ENCODE measurements at places on chromosomes 7 and 10.

GRCh38 chr7:17985473-17986239, 42.0 kb downstream of the PRPS1L1 start:
- DNase-seq: no peak

DNA sequence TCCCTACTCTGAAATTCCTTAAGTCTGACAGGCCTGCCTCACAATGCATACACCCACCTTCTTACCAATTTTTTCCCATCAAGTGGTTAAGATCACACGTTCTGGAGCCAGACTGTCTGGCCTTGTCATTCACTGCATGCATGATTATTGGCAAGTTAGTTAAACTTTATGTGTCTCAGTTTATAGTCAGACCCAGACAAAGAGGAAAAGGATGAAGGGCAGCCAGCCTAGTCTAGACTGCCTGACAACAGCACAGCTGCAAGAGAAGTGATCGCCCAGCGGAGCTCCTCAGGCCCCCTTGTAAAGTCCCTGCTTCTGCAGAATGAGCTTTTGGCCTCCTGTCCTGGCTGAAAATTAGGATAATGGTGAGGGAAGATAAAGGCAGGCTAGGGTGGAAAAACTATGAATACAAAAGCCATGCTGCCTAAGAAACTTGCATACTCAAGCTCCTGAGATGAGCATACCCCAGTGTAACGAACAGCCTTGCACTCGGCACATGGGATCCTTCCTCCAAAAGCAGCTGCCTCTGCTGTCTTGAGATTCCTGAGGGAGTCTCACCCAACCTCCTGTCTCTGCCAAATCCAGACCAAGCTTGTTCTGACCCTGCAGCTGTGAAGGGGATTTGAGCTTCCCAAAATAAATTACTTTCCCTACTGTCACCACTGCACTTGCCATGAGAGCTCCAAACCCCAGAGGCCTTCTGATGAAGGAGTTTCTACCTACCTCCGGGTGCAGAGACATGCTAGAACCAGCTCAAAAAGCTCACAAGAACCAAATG, 26.7 kb upstream of the MRLN start:
- no peak for DNase-seq

DNA sequence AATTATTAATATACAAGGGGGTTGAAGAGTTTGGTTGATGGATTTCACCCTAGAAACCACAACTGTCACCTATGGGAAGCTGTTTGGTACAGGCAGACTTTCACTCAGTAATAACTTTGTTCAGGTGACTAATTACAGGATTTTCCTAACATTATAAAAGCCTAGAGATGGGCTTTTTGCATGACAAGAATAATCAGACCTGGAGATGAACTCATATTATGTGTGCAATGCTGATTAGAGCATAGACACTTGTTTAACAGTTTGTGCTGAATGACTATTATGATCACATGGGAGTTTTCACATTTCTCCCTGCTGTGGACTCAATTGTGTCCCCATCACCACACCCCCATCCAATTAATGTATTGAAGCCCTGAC, 90.2 kb upstream of the STEAP4 start:
- DNase-seq: no peak

DNA sequence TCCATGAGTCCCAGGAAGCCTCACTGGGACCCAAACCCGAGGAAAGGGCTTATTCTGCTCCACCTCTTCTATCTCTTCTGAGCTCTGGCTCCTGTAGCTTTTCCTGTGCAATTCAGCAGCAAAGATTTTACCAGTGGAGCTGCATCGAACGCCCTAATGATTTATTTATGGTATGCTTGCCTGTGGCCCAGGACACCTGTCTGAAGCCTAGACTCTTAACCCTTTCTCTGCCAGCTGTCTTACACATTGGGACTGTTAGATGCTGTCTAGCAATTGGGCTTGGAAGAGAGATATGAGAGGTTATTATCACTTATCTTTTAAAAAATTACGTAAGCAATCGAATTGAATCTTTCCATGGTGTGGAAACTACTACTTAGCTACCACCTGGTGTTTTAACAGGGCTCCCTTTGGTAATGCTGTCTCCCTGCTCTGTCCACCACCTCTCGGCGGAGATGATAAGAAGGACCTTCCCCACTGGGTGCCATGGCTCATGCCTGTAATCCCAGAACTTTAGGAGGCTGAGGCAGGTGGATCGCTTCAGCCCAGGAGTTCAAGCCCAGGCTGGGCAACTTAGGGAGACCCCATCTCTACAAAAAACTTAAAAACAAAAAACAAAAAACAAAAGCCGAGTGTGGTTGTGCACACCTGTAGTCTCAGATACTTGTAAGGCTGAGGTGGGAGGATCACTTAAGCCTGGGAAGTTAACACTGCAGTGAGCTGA, 8.8 kb downstream of the ACSL5 start:
- no peak for DNase-seq

GRCh38 chr7:140084142-140084655, 21.4 kb upstream of the PARP12 start:
- DNase-seq: no peak

DNA sequence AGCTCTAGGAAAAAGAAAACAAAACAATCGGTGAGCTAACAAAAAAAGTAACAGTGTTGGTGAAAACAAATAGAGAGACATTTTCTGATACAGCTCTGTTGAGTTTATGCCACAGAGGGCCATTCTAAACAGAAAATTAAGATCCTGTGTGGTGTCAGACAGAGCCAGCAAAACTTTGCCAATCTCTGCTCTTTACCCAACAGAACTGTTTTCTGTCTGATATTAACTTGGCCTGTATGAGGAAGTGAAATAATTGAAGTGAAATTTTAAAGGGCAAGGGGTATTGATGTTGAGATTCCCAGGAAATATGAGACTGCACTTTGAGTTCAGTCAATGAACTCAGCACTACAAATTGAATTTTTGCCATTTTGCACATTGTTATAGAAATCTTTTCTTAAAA, 101.0 kb downstream of the AOAH start:
- DNase-seq: no peak

GRCh38 chr7:24665564-24666294, 91.5 kb downstream of the GSDME start:
- DNase-seq: peak; percentile 25

- no peak for DNase-seq
Observed at GRCh38 chr10:121819049-121819448, 108.8 kb downstream of the ATE1 start.

DNA sequence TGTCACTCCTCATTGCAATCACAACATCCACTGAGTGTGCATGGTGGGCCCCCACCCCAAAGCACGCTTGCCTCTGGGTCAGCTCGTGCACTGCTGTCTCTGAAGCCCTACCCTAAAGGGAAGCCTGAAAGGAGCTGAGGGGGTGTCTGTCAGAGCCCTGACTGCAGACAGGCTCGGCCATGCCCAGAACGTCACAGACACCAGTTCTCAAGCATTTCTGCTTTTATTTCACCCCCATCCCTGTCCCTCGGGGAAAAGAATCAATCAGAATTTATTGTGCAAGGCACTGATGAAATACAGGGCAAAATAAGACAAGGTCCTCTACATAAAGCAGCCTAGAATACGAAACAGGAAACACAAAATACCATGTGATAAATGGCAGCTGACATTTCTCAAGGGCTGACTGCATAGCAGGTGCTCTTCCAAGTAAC, 231.8 kb downstream of the WDR37 start:
- no peak for DNase-seq

DNA sequence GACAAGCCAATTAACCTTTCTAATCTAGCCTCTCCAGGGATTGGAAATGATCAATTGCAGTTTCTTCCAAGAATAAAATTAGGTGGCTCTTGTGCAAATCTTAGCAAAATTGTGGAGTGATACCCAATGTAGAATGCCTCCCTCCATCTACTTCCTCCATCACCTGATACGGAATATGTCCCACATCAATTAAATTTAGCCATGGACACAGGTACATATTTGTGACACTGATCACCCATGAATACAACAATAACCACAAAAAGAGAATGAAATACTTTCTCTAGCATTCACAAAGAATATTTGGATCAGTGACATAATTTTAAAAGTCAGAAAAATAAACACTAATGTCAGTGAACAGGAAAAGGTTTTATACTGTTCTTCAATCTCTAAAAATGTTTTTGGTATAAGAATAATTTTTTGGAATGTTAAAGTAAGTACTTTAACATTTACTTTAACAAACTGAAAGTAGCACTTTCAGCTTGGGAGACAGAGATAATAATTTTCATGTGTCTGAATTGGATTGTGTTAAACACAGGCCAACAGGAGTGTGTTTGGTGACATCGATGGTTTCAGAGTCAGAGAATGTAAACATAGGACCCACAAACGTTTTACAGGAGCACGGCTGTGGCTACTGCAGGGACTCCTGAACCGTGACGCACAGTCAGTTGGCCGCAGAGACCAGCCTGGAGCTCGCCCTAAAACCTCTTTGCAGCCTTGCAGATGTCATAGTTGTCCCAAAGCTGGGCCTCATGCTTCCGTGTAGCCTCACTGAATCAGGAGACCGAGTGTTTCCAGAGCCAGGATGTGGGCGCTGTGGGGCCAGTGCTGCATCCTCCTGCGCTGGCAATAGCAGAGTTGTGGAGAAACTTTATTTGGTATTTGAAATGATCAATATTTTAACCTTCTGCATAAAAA, 7.2 kb downstream of the RBM20 start:
- DNase-seq: no peak

GRCh38 chr10:126417220-126417825, 29.0 kb upstream of the ADAM12 start:
- no peak for DNase-seq

DNA sequence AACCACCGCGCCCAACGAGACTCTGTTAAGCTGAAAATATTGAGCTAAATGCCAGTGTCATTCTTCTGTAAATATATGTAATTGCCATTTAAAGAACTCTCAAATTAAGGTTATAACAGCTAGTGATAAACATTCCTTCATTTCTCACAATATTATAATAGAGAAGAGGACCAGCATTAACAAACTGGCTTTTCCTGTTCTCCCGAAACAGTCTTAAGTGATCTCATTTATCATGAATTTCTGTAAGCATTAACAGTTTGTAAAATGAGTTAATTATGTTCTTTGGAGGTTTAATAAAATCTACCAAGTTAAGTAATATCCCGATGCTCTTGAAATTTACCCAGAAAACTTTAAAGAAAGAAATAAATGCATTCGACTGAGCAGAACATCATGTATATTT, 352.8 kb downstream of the KCNMA1 start:
- no peak for DNase-seq

GRCh38 chr10:99008054-99008453, 227.6 kb downstream of the HPSE2 start:
- DNase-seq: no peak

DNA sequence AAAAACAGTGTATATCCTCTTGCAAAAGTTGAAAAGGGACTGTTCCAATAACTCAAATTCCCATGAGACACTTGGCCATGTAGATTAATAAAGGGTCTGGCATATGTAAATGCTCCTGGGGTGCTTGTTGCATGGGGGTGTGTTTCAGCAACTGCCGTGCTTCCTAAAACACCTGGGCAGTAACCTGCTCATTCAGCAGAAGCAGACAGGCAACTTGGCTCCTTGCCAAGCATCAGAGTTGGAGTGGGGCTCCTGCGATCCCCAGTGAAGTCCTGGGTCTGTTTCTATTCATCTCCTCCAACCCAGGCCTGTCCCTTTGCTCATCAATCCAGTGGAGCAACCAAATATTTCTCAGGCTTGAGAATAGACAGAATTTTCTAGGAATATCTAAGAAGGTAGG, 42.2 kb upstream of the ADAM12 start:
- DNase-seq: no peak

DNA sequence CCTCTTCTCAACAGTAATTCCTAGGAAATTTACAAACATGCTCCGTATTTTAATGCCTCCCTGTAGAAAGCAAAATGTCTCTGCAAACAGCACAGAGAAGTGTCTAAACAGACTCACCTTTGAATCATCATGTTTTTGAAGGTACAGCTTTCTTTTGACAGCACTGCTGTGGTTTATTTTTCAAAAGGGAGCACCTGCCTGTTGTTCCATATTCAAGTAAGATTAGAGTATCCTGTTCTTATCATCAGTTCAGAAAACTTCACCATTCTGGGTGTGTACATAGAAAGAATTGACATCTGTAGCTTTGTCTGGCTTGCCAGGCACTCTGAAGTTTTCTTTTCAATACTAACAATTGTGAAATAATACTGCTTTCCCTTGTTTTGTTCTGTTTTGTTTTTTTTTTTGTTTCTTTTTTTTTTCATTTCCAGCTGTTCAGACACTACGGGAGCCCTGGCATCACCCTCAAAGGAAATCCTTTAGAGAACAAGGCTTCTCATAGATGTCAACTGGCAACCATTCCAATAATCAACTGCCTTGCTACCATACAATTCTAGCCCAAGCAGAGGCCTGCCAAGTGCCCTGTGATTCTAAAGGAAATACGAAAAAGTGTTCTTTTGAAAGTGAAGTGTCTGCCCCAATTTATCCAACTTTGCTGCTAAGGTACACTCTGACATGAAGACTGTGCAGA, 275.9 kb downstream of the PRPF18 start:
- DNase-seq: no peak

DNA sequence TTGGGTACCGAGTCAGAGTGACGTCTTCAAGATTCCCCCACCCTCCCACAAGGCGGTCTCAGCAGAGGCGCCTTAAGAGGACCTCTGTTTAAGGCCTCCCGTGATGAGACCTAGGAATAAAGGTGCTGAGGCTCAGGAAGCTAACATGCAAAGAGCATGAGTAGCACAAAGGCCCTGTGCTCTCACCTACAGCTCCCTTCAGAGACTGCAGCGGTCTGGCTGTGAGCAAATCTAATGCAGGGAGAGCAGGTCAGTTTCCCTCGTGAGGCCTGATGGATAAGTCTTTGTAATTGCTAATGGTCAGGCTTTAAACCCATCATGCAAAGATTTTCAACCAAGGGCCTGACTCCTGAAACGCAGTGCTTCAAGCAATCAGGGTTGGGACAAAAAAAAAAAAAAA, 909.3 kb upstream of the GHITM start:
- no peak for DNase-seq

DNA sequence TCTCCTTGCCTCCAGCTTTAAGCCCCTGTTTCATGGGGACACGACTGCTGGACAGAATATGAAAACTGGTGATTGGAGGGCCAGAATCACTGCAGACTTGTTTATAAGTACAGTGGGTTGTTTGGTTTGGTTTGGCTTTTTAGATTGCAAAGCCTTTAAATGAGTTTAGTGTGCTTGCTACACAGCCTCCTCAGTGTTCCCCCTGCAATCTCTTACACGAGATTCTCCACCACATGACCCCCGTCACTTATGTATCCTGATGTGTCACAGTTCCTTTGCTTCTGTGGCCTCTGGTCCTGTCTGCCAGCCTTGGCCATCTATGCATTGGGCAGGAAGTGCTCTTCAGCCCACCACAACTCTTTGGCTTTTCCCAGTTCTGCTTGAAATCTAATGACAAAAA, 103.7 kb upstream of the ANKRD1 start:
- DNase-seq: no peak

DNA sequence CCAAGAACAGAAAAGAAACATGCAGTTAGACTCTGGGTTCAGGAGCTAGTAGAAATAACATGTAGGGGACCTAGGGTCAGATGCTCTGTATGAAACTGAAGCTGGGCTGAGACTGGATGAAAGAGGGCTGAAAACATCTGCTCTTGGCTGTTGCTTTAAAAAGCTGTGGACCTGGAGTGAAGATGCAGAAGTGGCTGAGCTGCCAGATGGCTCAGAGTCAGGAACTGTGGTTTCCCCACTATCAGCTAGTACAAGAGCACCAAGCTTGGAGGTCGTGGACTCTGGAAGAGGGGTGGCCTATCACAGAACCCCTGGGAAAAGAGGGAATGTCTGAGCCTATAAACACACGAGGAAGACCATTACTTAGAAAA, 5.9 kb downstream of the ADK start:
- DNase-seq: no peak

GRCh38 chr7:107167483-107168232, 1.1 kb upstream of the HBP1 start:
- peak; percentile 52 for DNase-seq

- DNase-seq: no peak
Observed at GRCh38 chr10:10213237-10213636, 804.4 kb upstream of the CELF2 start.

GRCh38 chr7:91041901-91042484, 222.2 kb upstream of the FZD1 start:
- DNase-seq: no peak

All from stimulated activated CD4-positive, alpha-beta T cell treated with anti-CD3 and anti-CD28 coated beads, Interleukin-4, amount 100 ng/mL, for 48 hours (primary cell).